ENCODE measurements at places on chromosomes 5 and 9.

- no peak for DNase-seq
Measured at GRCh38 chr5:75243100-75243499, 6.4 kb upstream of the ANKRD31 start.

DNA sequence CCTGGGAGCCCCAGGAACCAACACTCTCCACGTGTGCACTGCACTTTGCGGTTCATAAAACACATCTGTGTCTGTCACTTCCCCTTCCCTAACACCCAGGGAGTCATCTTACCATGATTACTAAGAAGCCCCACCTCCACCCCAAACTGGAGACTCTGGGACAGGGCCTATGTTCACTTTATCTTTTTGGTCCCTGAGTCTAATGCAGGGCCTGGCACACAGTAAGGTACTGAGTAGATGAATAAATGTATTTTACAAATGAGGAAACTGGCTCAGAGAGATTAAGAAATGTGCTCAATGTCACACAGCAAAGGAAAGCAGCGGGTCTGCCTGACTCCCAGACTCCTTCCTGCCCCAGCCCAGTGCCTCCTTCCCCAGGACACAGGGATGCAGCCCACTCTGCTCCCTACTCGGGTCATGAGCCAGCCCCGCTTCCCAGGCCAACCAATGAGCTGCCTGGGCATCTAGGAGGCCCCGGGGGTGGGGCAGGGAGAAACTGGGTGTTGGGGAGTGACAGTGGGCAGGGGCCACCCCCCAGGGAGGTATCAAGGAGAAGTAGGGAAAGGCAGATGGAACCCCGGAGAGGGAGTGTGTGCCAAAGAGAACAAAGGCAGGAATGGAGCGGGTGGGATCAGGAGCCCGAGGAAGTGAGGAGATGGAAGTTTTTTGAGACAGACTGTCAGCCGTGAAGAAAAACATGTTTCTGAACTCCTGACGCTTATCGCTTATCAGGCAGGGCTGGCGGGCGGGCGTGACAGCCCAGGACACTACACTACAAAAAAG is 30.5 kb downstream of the SHB start:
- no peak for DNase-seq

DNA sequence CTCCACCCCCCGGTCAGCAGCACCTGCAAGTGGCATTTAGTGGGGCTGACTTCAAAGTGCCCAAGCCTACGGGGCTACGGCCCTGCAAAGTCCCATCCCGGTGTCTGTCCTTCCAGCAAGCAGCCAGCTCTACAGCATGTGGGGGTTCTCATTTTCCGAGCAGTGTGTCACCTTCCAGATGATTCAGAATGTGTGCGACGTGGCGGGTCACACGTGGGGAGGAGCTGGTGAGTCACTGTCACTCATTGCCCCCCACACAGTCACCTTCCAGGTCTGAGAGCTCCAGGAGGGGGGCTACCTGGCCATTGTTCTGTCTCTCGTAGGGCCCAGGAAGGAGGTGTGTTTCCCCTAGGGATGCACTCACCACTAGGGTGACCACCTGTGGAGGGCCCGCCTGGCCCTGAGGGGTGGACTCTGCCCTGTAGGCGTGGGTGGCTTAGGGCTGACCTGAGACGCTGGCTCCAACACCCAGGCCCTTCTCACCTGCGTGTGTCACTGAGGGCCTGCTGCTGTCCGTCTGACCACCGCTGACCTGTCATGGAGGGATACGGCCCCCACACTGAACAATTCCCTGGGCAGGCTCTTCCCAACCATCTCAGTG is 70.2 kb downstream of the SEMA4D start:
- DNase-seq, result peak; percentile 58

DNA sequence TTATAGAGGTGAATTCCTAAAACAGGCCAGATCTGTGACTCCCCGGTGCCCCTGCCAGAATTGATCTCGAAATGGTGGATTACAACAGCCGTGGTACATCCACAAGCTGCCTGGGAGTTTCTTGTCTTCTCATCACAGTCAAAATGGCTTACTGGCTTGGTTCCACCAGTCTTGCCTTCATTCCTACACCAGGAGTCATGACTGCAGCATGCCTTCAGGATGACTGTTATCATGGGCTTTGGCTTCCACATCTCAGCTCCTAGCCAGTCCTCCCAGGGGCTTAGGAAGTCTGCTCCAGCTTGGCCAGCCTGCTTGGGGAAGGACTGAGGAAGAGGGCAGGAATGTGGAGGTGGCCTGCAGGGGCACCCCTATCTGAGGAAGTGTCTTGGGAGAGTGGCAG is 132.9 kb upstream of the NR3C1 start:
- no peak for DNase-seq

DNA sequence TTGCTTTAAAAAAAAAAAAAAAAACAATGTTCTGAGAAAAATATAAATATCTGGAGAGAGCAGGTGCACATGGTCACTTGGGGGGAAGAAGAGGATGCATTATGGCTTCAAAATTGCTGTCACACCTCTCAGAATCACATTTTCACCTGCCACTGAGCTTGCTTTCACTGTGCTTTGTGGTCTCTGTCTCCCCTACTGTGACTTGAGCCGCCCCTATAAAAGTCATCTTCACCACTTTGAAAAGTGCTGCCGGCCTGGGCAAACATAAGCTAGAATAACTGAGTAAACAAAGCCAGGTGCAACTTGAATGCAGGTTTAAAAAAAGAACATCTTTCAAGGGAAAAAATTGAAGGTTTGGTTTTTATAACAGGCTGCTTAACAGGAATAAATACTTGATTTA is 368.1 kb upstream of the GRIA1 start:
- no peak for DNase-seq

GRCh38 chr9:27564670-27565069 is 8.6 kb downstream of the C9orf72 start:
- no peak for DNase-seq

DNA sequence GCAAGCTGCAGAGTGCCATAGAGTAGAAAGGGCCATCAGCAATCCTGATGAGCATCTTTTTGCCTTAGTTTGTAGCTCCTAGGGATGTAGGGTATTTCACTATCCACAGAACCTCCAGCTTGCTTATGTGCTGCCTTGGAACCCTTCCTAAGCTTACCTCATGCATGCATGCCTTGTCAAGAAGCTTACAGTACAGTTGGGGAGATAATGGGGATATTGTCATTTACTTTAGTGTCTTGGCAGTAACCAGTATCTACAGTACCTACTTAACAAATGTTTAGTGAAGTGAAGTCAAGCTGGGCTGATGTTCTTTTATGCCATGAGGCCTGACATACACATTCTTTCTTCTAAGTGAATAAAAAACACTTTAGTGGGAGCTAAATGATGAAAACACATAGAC is 164.6 kb upstream of the PPP1R2B start:
- no peak for DNase-seq

DNA sequence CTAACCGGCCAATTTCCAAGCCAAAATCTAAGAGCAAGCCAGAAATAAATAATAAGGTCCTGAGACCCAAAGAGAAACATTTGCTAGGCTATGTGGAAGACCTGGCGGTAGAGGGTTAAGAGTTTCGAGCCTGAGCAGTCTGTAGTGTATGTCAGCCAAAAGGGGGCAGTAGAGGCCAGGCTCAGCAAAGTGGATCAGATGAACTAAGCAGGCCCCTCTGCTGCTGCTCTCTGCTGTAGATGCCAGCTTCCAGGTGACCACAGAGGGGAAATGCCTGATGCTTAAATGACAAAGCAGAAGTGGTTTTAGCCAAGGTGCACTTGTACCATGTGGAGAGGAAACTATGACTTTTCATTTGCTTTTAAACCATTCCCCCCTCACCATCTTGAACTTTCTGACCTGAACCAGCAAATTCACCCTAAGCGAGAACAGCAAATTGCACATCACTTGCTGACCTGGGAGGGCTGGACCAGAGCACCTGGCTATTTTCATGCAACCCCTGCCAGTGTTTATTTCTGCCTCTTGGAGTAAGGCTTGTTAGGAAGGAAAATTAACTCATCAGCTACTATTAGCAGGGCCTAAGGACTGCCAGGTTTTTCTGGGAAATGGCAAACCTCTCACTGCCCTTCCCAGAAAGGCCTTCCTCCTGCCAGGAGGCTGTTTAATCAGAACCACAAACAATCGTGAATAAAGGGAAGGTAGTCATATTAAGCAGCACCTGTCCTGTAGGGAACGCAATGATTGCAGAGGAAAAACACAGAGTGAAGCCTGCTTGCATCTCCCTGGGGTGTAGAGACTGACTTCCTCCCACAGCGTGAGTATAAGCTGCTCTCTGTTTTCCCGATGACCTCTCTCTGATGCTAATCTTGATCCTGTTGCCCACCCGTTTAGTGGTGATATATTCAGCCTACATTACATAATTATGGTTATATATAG is 818.2 kb downstream of the TLR4 start:
- no peak for DNase-seq

DNA sequence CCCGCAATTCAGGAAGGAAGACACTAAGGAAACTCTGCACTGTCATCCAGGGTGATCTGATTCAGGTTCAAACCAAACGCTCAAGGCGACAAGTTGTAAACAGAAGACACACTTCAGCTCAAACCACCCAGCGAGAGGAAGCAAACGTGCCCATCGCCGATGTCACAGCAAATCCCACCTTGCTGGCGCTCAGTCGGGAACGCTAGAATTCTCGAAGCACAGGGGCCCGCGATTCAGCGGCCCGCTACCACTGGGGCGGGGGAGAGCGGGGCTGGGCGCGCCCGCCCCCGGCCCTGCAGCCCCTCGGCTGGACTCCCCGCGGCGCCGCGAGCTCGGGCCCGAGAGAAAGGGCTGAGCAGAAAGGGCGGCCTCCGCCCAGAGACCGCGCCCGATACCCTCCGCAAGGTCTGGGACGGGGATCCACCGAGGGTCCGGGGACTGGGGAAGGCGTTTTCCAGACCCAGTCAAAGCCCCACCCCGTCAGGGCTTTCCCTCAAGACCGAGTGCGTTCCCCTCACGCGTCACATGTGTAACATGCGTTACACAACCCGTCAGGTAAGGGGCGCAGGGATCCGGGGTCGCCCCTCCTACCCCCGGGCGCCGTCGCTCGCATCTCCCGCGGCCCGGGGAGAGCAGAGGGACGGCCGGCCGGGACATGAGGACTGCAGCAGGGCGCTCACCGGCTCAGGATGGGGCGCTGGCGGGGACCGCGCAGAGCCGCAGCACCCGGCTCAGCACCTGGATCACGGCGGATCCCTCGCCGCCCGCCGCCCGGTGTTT is 469 bp downstream of the AGTPBP1 start:
- DNase-seq, result peak; percentile 44

GRCh38 chr9:87080512-87081264 is 133.4 kb upstream of the GAS1 start:
- DNase-seq, result no peak

DNA sequence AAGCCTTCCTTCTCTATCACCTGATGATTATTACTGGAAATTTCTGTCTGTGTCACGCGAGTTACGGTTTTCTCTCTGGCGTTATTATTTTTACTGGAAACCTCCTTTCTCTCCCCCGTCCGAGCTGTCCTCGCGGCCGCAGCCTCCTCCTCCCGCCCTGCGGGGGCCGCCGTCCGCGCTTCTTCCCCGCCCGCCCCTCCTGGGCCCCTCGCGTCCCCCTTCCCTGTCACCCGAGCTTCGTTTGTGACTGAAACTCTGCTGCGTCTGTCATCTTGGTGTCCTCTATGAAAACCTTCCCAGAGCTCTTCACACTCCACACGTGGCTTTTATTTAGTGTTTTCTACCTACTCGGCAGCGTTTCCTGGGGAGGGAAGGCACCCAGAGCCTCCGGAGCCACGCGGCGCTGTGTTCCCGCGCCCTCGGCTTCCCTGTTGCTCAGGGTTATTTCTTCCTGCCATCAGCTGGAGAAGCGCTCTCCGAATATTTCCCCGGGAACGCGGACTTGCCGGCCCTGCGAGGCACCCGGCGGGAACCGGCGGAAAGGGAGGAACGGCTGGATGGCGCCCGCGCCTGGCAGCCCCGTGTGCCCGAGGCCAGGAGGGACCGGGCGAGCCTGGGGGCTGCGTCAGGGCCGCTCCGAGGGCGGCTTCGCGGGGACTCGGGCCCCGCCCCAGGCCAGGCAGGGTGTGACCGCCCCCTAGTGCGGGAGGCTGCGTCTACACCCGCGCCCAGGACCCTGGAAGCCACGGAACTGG is 33.9 kb downstream of the TRIP13 start:
- DNase-seq, result no peak

GRCh38 chr9:132647355-132647754 is 22.4 kb downstream of the DDX31 start:
- no peak for DNase-seq

DNA sequence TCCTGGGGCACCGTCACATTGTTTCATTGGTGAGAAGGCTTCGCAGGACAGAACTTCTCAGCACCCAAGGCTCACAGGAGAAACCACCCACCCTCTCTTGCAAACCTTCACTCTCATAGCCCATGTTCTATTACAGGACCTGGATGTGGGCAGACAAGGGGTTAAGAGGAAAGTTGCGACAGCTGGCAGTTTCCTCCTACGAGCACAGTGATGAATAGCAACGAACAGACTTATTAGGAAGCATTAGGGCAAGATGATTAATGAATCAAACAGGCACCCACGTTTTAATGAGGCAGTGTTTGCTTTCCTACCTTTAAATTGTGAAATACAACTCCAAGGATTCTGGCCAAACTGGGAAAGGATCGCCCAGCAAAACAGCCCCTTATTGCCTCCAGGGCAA is 339.3 kb downstream of the DRD1 start:
- DNase-seq, result no peak

DNA sequence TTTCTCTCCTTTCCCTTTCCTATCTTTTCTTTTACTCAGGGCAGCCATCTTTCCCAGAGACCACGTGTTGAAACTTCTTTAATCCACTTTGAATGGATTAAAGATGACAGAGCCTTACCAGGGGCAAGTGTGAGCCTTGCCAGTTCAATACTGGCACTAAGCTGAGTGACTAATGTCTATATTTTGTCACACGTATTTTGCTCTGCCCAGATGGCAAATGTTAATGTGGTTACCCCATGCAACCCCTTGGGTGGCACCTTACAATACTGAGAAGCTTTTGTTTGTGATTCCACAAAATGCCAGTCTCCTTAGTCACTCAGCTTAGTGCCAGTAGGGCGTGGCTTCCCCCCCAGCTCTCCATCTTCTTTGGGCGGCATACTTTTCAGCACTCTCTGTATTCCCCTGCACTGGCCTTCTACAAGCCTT is 24.8 kb downstream of the ANXA1 start:
- no peak for DNase-seq

DNA sequence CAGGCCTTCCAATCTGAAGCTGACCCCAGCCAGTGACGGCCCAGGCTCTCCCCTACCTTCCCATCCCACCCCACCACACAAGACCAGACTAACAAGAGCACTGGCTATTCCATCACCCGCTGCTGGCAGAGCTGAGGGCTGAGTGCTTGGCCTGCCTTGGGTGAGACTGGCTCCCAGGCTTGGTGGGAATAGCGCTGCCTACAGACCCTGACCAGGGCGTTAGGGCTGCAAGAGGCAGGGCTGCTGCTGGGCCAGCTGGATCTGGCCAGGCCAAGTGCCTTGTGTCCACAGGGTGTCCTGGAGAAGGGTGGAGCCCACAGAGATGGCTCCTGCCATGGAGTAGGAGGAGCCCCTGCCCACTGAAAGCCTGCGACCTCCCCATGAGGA is 31.6 kb upstream of the ANGPTL2 start:
- no peak for DNase-seq

DNA sequence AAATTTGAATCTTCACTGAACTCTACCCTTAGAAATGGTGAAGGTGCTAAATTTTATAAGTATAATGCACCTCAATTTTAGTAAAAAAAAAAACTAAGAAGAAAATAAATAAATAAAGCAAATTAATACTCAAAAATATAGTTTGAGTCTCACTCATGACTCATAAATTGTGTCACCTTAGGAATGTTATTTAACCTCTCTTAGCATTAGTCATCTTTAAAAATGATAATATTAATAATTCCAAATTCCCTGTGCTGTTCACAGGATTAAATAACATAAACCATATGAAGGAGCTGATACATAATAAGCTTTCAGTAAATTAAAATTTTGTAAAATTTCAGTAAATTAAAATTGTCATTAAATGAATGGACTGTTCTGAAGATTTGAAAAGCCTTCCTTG is 339.8 kb upstream of the RGMB start:
- no peak for DNase-seq

- no peak for DNase-seq
Measured at GRCh38 chr5:54109626-54110330, 200.6 kb downstream of the ARL15 start.
